ENCODE measurements at places on chromosomes 3 and 15.

DNA sequence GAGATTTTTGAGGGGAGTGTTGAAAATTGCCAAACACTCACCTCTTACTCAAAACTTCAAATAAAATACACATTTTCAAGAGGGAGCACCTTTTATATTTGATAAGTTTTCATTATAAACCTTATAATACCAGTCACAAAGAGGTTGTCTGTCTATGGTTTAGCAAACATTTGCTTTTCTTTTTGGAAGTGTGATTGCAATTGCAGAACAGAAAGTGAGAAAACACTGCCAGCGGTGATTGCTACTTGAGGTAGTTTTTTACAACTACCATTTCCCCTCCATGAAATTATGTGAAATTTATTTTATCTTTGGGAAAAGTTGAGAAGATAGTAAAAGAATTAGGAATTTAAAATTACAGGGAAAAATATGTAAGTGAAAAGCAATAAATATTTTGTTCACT is 20.1 kb downstream of the DIPK2A start:
- DNase-seq = no peak

DNA sequence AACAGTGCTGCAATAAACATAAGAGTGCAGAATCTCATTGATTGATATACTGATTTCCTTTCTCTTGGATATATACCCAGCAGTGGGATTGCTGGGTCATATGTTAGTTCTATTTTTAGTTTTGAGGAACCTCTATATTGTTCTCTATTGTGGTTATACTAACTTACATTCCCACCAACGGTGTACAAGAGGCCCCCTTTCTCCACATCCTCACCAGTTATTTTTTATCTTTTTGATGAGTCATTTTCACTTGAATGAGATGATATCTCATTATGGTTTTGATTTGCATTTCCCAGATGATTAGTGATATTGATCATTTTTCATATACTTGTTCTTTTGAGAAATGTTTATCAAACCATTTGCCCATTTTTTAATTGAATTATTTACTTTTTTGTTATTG is 12.4 kb upstream of the IREB2 start:
- DNase-seq = no peak

- no peak for DNase-seq
These were observed 41.1 kb upstream of the PLSCR5 start for GRCh38 chr3:146646261-146646660.

DNA sequence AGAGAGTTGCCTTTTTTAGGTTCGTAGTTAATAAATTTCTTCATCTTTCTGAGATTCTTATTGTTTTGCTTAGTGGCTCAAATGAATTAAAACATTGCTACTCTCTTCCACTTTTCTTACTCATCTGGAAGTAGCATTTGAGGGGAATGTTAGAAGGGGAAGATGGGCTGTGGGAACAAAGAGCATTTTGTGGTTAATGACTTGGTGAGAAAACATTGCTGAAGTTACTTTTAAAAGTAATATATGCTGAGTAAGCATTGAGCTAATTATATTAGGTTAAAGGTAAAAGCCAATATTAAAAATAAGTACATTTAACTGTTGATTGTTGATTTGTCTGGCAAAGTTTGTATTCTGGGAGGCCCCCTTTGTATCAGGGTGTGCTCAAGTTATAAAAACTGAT is 5.7 kb downstream of the MORF4L1 start:
- DNase-seq = no peak

- no peak for DNase-seq
These were observed 177.3 kb upstream of the GOLIM4 start for GRCh38 chr3:168273036-168273435.

- no peak for DNase-seq
These were observed 128.0 kb downstream of the GMNC start for GRCh38 chr3:190734490-190734889.

- no peak for DNase-seq
These were observed 210.5 kb upstream of the TLE3 start for GRCh38 chr15:70308011-70308734.

- DNase-seq = no peak
These were observed 159.2 kb upstream of the PPP2R3A start for GRCh38 chr3:135806317-135806716.

- DNase-seq = no peak
These were observed 123.6 kb downstream of the SLC25A26 start for GRCh38 chr3:66344391-66344811.

GRCh38 chr3:147574621-147575020 is 165.5 kb downstream of the ZIC1 start:
- DNase-seq = no peak

DNA sequence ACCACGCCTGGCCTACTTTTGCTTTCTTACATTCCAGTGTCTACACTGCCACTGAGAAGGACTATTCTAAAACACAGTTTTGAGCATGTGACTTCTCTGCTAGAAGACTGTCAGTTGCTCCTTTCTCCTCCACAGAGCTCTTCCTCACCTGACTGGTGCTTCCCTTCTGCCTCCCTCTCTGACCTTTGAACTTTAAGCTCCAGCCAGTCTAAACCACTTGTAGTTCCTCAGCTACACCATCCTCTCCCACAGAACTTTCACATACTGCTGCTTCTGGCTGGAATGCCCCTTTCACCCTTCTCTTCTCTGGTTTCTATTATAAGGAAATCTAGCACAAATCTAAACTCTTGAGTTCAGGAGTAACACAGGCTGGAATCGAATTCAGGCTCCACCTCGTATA is 9.1 kb downstream of the NCEH1 start:
- DNase-seq = no peak

GRCh38 chr3:39407773-39408492 is 1.4 kb downstream of the RPSA start:
- no peak for DNase-seq

DNA sequence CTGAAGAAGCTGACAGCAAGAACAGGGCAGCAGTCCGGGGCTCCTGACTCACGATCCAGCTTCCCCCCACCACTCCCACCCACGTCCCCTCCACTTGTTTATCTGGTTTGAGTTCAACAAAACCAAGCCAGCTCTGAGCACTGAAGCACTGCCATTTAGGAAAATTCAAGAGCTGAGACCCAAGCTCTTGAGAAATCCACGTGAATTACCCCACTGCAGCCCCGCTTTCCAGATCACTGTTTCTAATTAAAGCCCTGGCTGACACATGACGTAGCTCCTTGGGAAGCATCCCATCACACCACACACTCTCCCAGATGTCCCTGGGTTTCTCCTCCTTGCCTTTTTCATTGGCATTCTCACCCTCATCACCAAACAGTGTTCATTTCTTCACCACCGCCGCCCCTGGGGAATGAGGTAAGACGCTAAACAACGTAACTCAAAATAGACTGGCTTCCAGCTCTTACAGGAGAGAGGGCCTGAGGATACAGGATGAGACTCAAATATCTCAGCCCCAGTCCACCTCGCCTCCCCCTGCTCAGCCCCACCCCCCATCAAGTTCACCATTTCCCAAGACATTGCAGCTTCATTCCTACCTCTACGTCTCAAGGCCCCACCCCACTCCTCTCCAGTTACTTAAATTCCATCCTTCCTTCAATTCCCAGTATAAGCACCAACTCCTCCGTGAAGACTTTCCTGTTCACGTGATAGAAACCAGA is 95.4 kb downstream of the SRGAP3 start:
- DNase-seq = no peak

All from BE2C (cell line).